ENCODE measurements at places on chromosomes 13 and 19. TPM values are rescaled to one million over a fixed set of nuclear protein-coding genes. Genes with fewer than 3 reads are reported as not detected.

DNA sequence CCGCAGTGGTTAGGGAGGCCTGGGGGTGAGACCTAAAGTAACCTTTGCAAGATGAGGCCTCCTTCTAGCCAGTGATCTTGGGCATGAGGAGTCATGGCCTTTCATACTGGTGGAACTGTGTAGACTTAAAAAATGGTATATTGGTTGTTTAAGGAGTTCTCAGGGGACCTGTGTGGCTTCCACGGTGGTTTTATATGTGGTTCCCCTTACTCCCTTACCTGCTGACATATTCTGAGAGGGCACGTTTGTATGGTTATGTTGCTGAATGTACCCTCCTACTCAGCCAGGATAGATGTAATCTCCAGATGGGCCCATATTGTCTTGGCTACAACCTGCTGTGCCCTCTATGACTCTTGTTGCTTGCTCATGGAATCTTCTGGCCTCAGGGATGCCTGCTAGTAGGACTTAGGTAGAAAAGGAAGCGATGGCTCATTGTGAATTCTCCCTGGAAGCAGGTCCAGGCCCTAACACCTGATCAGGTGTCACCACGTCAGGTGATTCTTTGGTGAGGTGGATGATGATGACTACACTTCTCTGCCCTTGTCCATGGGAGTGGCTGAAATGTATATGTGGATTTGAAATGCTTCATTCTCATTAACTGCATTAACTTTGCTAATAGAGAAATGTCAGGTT, 1.8 kb downstream of the ZNF460 start:
- peak overlapping the region; percentile 74 for H3K4me3 ChIP-seq
- peaks cover 26% of the 10 kb centered on the region for H3K36me3 ChIP-seq
- no peaks in the 10 kb centered on the region for H3K27me3 ChIP-seq
- H3K4me1 ChIP-seq, result peaks cover 24% of the 10 kb centered on the region
- DNase-seq, result no peak

GRCh38 chr13:107450931-107451330, 764.4 kb downstream of the LIG4 start:
- no peak overlapping the region for H3K27ac ChIP-seq
- no peaks in the 10 kb centered on the region for H3K4me1 ChIP-seq
- H3K36me3 ChIP-seq, result no peaks in the 10 kb centered on the region
- H3K4me3 ChIP-seq, result no peak overlapping the region
- no peak for DNase-seq
- H3K27me3 ChIP-seq, result no peaks in the 10 kb centered on the region

DNA sequence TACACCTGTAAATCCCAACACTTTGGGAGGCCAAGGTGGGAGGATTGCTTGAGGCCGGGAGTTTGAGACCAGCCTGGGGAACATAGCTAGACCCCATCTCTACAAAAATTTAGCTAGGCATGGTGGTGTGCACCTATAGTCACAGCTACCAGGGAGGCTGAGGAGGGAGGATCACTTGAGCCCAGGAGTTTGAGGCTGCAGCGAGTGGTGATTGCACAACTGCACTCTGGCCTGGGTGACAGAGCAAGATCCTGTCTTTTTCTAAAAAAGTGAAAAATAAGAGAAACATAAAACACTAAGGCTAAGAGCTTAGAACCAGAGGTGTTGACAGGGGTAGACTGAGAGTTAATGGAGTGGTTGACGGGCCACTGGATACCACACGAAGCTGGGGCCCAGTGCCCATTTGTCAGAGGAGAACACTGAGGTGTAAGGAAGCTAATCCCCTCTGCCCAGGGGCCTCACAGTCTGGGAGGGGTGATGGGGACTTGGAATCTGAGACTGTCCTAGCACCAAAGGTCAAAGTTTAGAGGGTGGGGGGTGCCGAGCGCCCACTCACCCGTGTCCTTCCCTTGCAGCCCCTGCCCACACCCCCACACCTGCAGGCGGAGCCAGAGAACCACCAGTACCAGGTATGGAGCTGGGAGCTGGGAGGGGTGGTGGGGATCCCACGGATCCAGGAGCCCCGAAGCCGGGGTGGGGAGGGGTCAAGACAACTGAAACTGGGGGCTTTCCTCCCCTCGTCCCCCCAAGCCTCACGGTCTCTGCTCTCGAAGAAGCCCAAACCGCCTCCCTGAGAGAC, 10.9 kb downstream of the CEACAM19 start:
- no peak overlapping the region for H3K4me3 ChIP-seq
- DNase-seq, result no peak
- peaks cover 9% of the 10 kb centered on the region for H3K36me3 ChIP-seq

Gene PTPRH
- total RNA-seq, result 1.4 TPM

Measured in suprapubic skin (tissue), 4 donors.